Activated naive CD8-positive, alpha-beta T cell treated with anti-CD3 and anti-CD28 coated beads, Interleukin-2, amount 50 U/mL, for 16 hours (primary cell): ENCODE measurements at places on chromosomes 6 and 20.

GRCh38 chr20:8326899-8327298 lies 194.8 kb downstream of the PLCB1 start:
- DNase-seq, result no peak

GRCh38 chr6:169171016-169171415 lies 82.6 kb downstream of the THBS2 start:
- DNase-seq, result no peak

- DNase-seq, result no peak
Observed at GRCh38 chr20:57383447-57384347, 7.5 kb upstream of the RBM38 start.

DNA sequence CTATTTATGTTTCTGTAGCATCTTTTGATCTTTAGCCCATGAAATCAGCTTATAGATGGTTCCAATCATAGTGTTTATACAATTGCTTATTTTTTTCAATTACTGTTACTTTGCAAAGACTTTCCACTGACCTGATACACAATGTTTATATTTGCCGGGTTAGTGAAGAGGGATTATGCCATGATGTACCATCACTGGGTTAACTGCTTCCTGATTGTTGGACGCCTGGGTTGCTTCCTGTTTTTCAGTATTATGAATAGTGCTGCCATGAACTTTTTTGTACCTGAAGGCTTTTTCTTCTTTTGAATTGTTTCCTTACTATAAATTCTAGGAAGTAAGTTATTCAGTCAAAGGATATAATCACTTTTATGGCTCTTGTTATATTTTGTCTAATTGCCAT lies 6.9 kb downstream of the MANBAL start:
- DNase-seq, result no peak

DNA sequence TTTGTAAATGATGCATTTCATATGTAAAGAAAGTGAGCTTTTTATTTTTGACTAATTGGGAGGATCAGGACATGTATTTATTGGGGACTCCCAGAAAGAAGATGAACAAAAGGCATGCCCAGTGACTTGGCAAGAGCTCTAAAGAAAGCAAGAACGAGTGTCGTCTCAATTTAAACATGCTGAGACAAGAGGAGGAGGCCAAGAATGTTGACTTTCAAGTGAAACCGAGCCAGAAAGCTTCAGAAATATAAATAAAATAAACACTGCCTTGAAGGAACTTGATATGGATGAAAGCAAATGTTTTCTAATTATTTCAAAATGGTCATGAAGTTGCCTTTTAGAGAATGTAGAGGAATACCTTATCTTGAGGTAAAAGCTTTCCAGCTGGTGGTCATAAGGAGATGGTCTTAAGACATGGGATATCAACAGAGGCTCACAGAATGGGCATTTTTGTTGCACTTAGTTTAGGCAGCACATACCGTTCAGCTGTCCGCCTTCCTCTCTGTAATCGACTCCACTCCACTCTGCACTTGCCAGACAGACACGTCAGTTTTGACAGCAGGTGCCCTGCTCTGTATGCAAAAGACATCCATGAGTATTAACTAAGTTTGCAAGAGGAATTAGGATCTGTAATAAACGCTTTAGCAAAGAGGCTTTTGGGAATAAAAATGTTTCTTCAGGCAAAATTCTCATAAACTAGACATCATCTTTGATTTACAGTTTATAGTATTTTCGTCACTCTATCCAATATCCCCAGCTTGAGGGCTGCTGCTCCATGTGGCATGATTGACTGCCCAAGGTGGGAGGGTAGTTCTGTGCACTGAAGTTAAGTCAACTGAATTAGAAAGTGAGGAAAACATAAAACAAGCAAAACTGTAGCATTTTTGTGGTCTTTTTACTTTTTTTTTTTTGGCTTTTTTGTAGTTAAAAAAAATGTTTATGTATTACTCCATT lies 613.1 kb downstream of the PKHD1 start:
- DNase-seq, result no peak

DNA sequence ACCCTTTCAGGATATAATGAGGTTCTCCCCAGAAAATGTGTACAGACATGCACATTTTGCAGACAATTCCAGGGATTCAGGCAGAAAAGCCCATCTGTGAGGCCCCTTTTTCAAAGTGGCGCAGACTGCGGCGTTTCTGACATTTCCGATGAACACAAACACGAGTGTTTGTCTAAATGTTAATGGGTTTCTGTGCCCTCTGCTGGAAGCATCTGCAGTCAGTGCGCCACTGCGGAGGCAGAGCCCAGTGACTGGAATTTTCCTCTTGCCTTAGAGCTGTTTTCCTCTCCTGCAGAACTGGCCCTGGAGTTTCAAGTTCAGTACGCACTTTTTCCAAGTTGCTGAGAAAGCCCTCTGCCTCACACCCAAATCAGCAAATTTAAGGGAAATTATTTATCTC lies 15.3 kb downstream of the ANKRD60 start:
- DNase-seq, result no peak

DNA sequence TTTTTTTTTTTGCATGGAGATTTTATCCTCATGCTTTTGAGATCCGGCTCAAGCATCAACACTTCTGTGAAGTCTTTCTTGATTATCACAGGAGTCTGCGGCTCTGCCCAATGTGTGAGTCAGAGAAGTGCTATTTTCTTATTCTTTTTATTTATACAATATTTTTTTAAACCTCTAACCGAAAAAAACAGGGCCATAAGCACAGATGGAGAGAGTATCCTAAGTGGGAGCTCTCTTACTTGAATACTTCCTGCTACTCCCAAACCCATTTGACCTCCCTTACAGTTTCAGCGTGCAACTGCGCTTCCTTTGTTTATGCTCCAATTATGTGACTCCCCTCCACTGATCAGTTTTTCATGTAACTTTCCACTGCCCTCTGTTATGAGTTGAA lies 8.7 kb upstream of the ATXN1 start:
- DNase-seq, result no peak

GRCh38 chr6:121886223-121886830 lies 450.9 kb downstream of the GJA1 start:
- DNase-seq, result no peak

GRCh38 chr6:163779727-163780284 lies 365.3 kb downstream of the QKI start:
- DNase-seq, result no peak

DNA sequence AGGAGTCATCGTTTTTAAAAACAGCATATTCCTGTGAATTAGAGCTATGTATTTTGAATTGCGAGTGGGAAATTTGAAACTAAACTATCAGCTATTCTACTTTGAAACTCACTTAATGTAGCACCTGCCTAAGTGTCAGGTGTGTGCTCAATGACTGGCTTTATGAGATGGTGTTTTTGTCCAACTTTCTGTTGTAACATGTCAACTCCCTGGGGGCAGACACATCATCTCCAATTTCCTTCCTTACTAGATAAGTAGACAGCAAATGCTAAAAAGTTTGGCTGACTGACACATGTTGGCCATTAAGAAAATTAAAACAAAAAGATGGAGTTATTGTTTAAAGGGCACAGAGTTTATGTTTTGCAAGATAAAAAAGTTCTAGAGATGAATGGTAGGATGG lies 226.9 kb downstream of the TFAP2B start:
- DNase-seq, result no peak

DNA sequence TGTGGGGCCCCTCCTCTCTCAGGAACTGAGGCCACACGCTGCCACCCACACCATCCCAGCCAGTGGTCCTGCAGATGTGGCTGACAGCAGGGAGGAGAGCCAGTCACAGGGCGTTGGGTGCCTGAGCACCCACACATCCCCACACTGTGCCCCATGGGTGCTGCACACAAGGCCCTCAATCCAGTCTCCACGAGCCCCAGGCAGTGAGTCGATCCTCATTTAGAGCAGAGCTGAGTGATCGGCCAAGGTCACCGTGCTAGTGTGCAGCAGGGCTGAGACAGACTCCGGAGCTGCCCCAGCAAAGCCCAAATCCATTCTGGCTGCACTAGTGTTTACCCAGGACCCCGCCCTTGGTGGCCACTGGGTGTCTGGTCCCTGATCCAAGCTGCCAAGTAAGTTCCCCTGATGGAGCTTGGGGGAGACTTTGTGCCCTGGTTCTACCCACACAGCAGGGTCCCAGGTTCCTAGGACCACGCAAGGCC lies 9.0 kb downstream of the C20orf203 start:
- DNase-seq, result no peak

DNA sequence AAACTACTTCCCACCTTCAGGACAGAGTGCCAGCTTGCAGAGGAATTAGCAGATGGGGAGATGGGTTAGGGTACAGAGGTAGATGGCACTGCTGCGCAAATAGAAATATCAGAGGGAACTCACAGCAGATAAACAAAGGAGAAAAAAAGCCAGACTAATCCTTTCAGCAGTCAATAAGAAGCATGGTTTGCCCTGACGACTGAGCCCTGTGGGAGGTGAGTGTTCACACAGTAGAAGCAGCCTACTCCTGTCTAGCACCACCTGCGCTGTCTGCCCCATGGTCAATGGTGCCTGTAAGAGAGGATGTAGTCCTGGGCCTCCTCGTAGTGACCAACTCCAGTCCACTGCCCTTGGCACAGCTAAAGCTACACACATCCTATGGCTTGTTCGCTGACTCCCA lies 174.1 kb downstream of the IBTK start:
- DNase-seq, result no peak

GRCh38 chr6:36592221-36592655 lies 1.9 kb upstream of the SRSF3 start:
- DNase-seq, result no peak

GRCh38 chr6:108625581-108625980 lies 64.9 kb downstream of the FOXO3 start:
- no peak for DNase-seq
